Left kidney (tissue), 8 donors: ENCODE measurements at places on chromosomes 1 and 21.
A peak's percentile ranks its signal among the peaks of the same experiment; 100 is the strongest.

GRCh38 chr1:174659823-174660222 lies 212.1 kb downstream of the GPR52 start:
- no peak for DNase-seq

- DNase-seq = no peak
Measured at GRCh38 chr1:33459691-33460090, 12.8 kb upstream of the ZSCAN20 start.

DNA sequence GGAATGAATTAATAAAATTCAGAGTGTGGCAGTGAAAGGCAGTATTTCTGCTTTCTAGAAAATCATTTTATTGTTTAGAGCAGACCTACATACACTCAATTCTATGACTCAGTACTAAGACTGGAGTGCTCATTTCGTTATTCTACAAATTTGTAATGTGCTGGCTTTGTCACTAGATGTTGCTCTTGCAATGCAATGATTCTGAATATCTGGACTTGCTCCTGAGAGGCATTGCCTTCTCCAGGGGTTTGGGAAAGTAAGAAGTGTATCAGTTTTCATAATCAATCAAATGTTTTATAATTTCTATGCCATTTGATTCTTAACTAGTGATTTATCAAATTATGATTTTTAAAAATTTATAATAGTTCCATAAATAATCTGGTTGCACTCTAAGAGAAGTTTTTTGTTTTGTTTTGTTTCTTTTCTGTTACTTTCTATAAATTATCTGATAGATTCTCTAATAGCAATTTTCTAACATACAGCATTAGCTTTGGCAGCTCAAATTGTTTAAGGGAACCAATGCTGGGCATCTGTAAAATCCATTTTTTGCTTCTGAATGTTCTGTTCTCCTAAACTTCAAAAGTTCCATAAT lies 280.5 kb upstream of the SGIP1 start:
- DNase-seq = peak; percentile 53

GRCh38 chr1:75791022-75791421 lies 5.0 kb downstream of the RABGGTB start:
- DNase-seq = no peak

- DNase-seq = no peak
Measured at GRCh38 chr1:109485001-109485400, 1.3 kb downstream of the ATXN7L2 start.

DNA sequence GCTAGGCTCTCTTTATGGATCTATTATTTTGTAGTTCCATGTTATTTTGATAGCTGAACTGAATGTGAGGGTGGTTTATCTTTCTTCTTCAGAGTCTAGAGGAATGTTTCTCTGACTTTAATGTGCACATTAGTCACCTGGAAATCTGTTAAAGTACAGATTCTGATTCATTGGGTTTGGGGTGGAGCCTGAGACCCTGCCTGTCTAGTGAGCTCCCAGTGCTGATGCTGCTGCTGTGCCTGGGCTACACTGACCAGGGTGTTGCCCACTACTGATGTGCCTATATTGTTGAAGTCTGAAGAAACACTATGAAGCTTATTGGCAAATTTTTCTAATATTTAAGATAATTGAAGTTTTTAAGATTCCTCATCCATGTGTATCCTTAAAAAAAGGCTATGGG lies 35.9 kb downstream of the CD46 start:
- no peak for DNase-seq

DNA sequence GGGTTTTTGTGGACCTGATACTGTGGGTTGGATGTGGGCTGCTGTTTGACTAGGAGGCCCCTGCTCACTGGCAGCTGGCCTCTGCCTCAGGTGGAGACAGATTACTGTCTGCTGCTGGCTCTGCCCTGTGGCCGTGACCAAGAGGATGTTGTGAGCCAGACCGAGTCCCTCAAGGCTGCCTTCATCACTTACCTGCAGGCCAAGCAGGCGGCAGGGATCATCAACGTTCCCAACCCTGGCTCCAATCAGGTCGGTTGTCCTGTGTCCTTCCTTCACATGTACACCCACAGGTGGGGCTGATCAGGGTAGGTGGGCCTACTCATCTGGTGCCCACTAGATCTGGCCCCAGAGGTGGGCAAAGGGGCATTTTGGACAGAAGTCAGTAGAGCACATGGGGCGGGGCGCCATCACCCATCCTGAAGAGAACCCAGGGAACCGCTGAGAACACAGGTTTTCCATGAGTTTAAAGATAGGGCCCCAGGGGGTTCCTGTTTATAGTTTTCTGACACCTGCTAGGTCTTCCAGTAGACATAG lies 37.2 kb downstream of the ZBTB17 start:
- no peak for DNase-seq

DNA sequence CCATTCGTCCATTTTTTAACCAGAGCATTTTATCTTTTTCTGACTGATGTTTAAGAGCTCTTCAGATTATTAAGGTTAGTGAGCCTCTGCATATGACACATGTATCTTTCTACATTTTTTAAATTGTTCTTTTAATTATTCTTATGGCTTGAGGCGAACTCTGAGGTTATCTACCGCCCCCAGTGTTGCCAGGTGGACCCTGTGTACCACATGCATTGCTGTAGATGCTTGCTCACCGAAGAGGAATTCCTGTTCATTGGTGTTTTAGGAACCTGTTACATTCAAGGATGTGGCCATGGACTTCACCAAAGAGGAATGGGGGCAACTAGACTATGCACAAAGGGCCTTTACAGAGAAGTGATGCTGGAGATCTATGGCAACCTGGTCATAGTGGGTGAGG lies 31.8 kb downstream of the ZNF684 start:
- no peak for DNase-seq
